ENCODE measurements at places on chromosomes 11 and 22. TPM values are rescaled to one million over a fixed set of nuclear protein-coding genes. Genes with fewer than 3 reads are reported as not detected.
A peak's percentile ranks its signal among the peaks of the same experiment; 100 is the strongest.

The ZNF202 gene
- 2.5 TPM for total RNA-seq

The SCYL1 gene
- 82.3 TPM for total RNA-seq

The TMEM134 gene
- 122 TPM for total RNA-seq

- no peaks in the 10 kb centered on the region for H3K27me3 ChIP-seq
- no peak overlapping the region for H3K4me3 ChIP-seq
- no peak overlapping the region for H3K27ac ChIP-seq
- no peak for DNase-seq
- H3K36me3 ChIP-seq: no peaks in the 10 kb centered on the region
Measured at GRCh38 chr11:73660497-73661034, 14.2 kb downstream of the PLEKHB1 start.

GRCh38 chr22:38715176-38715764, 9.5 kb downstream of the GTPBP1 start:
- H3K27ac ChIP-seq: no peak overlapping the region
- no peaks in the 10 kb centered on the region for H3K4me1 ChIP-seq

The IRAG1 gene
- 1.2 TPM for total RNA-seq

DNA sequence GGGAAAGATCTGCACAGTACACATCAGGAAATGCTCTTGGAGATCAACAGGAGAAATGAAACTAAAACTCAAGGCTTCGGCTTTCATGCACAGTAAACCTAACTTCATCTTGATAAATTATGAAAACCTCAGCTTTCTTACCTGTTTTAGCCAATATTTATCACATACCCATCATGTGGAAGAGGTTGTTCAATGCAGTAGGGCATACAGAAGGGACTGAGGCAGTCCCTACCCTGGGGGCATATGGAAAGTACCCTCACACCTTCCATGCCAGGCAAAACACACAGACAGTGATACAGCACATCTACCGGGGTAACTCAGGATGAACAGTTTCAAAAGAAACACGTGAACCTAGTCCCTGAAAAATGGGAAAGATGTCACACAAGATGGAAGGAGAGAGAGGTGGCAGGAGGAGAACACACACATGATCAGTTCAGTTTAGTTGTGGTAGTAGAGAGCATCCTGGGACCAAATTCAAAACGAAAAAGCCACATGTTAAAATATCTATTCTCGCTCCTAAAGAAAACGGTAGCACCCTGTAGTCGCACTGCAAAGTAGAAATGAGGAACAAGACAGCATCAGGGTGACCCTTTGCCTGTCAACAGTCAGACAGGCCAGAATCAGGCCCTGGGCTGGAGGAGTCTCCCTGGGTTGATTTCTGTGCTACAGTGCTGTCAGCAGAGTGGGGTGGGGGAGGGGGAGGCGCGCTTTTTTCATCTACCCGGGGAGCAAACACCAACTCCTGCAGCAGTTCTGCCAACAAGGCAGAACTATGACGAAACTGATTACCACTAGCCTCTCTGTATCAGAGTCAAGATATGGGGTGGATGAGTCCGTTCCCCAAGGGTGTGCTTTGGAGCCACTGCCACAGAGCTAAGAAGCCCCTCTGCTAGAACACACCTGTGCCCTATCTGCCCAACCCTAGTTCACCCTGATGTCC, 1.3 kb downstream of the HIRA start:
- H3K27me3 ChIP-seq: no peaks in the 10 kb centered on the region
- H3K4me1 ChIP-seq: peaks cover 13% of the 10 kb centered on the region
- peak overlapping the region; percentile 99 for H3K27ac ChIP-seq
- peak; percentile 73 for DNase-seq
- peak overlapping the region; percentile 77 for H3K4me3 ChIP-seq

The APOA5 gene
- total RNA-seq: 1,064 TPM

GRCh38 chr11:15169815-15170551, 55.3 kb downstream of the INSC start:
- no peaks in the 10 kb centered on the region for H3K27me3 ChIP-seq
- no peaks in the 10 kb centered on the region for H3K4me1 ChIP-seq
- no peak for DNase-seq
- H3K27ac ChIP-seq: no peak overlapping the region
- H3K36me3 ChIP-seq: no peaks in the 10 kb centered on the region

GRCh38 chr11:86089659-86090058, 20.8 kb upstream of the PICALM start:
- H3K4me3 ChIP-seq: no peak overlapping the region
- DNase-seq: no peak
- H3K4me1 ChIP-seq: no peaks in the 10 kb centered on the region
- H3K27ac ChIP-seq: no peak overlapping the region
- H3K27me3 ChIP-seq: no peaks in the 10 kb centered on the region

GRCh38 chr11:100294748-100295147, 392.3 kb upstream of the ARHGAP42 start:
- H3K27me3 ChIP-seq: no peaks in the 10 kb centered on the region
- no peaks in the 10 kb centered on the region for H3K4me1 ChIP-seq
- no peaks in the 10 kb centered on the region for H3K36me3 ChIP-seq
- no peak overlapping the region for H3K27ac ChIP-seq

- no peaks in the 10 kb centered on the region for H3K4me1 ChIP-seq
- H3K27me3 ChIP-seq: no peaks in the 10 kb centered on the region
Measured at GRCh38 chr11:125925247-125925740, 20.6 kb upstream of the VSIG10L2 start.

Data from right lobe of liver (tissue), 6 donors.